T-helper 1 cell (primary cell): ENCODE measurements at places on chromosomes 2 and 18.

- no peak for DNase-seq
Observed at GRCh38 chr18:70310560-70311320, 21.9 kb downstream of the SOCS6 start.

DNA sequence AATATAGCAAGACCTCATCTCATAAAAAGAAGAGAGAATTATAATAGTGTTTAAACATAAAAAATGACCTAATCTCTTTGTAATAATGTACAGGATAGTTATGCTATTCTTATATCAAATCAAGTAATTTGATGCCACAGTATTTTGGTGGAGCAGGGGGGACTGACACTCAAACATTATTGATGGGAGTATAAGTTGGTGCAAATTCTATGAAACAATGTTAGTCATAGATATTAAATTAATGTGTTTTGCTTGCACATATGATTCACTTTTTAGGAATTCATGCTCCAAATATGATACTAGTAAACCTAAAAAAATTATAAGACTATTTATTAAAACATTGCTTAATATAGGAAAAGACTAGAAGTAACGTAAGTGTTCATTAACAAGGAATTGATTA lies 256.1 kb upstream of the SYT4 start:
- DNase-seq, result no peak

- DNase-seq, result no peak
Observed at GRCh38 chr2:217794133-217794986, 208.4 kb downstream of the TNS1 start.

DNA sequence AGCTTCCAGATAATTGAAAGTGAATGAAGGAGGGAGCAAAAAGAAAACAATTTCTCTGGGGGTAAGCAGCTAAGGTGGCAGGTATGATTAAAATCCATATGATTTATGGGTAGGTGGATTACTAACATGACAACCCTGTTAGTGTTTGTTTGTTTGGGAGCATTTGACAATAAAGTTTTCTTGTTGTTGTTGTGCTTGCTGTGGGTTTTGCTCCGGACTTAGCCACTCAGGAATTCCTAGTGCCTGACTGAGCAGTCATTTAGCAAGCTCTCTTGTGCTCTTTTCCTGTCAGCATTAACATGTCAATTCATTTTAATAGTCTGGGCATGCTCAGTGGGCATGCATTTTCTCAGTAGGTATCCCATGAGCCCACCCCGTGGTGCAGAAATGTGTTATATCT lies 674.8 kb upstream of the ZEB2 start:
- no peak for DNase-seq

DNA sequence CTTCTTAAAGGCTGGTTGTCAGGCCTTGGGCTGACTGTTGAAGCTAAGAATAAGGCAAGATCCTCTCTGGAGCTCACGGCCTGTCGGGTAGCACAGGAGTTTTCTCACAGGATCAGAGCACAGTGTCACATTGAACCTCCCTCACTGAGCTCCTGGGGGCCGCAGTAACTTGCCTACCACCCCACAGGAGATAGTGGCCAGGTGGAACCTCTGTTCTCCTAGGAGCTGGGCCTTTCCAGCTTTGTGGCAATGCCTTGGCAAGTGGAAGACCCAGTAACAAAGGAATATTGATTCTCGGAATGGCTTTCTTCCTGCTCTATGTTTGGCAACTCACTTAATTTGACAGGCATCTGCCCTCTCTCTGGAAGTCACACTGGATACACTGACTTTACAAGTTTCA lies 1.2 kb upstream of the ALK start:
- DNase-seq, result no peak

GRCh38 chr2:120763931-120764330 lies 28.3 kb downstream of the GLI2 start:
- DNase-seq, result no peak

DNA sequence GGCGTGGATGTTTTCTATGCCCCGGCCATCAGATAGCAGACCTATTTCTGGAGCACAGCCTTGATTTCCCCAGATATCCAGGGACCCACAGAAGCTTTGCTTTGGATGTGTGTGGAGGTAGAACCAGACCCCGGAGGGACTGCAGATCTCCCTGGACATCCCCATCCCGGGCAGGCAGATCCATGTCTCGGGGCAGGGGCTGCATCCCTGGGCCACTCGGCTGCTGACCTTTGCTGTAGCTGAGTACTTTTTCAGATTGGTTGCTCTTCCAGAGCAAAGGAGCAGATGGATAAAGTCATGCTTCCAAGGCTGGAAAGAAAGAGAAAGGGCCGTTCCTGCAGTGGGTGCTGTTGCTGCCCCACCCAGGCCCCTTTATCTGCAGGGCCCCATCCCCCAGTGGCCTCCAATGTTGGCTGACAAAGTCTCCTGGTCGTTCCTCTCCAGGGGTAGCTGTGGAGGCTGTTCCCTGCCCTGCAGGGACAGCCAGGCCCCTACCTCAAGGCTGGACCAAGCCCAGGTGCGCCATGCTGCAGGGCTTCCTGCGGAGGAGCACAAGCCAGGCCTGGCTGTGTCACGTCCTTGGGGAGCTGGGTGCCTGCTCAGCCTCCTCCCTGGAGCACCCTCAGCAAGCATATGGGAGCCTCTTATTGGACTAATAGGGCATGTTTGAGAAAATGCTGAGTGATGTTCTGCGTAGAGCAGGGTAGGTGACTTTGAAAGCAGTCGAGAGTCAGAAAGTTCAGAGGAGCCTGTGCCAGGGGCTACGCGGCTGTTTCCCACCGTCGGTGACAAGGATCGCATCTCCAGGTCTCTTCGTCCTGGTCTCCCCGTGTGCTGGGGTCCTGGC lies 68.4 kb downstream of the TPO start:
- DNase-seq, result no peak

GRCh38 chr2:17752892-17753802 lies 463 bp downstream of the SMC6 start:
- DNase-seq, result no peak

DNA sequence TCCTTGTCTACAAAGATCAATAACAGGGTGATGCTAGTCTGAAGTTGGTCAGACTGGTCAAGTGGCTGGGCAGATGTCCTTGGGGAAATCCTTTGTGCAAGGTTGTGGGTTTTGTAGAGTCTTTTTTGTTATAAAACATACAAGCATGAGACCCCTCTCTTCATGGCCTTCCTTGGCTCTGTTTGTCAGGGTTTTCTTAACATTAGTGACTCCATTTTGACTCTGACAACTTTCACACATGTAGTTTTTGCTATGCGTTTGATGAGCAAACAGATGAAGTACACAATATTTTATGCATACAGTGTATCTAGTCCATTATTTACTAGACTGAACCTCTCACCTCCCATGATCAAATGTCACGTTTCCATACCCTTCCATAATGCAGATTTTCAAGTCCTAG lies 151.2 kb upstream of the KLF7 start:
- no peak for DNase-seq

- DNase-seq, result no peak
Observed at GRCh38 chr2:37621199-37621598, 50.2 kb downstream of the CDC42EP3 start.

DNA sequence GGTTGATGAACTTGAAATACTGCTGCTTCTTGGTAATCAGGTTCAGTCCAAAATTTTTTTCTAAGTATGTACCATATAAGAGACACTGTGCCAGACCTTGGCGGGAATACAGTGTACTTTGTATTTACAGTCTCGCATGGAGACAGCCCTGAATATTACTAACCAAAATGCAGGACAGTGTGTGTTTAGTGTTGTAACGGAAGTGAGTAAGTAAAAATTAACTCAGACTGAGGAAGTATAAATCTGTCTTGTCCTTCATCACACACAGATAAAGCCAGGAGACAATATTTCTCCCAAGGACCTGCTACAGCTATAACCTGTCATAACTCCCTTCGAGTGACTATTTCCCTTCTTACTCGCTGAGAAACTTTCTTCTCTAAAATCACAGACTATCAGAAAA lies 76.9 kb downstream of the ACTR3 start:
- no peak for DNase-seq

DNA sequence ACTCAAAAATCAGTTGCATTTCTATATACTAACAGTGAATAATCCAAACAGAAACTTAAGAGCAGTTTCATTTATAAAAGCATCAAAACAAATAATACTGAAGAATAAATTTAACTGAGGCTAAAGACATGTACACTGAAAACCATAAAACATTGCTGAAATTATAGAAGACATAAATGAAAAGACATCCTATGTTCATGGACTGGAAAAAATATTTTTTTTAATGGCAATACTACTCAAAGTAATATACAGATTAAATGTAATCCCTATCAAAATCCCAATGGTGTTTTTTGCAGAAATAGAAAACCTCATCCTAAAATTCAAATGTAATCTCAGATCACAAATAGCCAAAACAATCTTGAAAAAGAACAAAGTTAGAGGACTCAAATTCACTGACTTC lies 28.6 kb downstream of the ROCK1 start:
- no peak for DNase-seq

- no peak for DNase-seq
Observed at GRCh38 chr2:19231625-19232024, 126.8 kb downstream of the OSR1 start.

DNA sequence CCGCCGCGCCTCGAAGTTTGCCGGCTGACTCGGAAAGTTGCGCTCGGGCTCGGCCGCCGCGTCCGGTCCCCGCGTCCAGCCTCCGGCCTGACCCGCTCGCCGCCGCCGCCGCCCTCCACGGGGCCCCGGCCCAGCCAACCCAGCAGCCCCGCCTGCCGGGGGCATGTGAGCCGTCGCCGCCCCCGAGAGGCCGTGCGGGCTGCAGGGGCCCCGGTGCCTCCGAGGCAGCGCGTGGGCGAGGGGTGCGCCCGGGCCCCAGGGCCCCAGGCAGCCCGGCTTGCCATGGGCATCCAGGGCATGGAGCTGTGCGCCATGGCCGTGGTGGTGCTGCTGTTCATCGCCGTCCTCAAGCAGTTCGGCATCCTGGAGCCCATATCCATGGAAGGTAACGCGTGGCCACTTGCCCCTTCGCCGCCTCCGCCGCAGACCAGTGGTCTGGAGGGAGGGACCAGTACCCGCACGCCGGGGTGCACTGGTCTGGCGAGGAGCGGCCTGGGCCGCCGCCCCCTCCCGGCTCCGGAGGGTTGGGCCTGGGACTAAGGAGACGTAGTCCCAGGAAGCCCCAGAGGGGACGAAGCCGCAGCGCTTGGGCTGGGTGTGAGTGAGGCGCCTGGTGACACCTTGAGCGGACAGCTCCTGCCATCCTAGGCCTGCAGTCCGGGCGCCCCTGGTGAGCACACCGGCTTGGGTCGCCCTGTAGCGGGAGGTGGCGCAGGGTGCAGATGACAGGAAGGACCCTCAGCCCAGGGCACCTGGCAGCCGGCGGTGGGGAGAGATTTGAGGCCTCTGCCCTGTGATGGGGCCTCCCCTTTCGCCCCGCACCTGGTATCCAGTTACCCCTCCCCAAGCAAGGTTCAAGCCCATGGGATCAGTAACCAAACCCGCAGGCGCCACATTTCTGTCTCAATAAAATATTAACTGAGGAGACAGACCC lies 49.9 kb downstream of the KCNIP3 start:
- no peak for DNase-seq

DNA sequence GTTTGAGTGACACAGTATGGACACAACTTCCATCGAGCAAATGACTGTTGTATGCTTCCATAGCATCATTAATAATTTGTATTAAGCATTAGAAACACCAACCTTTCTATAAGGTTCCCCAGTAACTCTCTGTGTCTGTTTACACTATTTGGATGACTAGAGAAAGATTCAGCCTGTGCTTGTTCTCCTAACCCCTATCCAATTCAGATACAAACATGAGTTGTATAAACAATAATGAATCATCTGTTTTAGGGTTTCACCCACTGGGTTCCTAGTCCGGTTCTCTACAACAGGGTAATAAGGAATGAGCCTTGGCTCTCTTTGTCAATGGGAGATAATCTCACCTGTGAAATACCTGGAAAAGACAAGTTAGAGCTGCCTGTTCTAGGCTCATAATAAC lies 894.1 kb upstream of the PIK3C3 start:
- no peak for DNase-seq

- DNase-seq, result no peak
Observed at GRCh38 chr2:23954325-23955014, 14.2 kb downstream of the UBXN2A start.

- DNase-seq, result no peak
Observed at GRCh38 chr2:99899058-99899855, 243.1 kb downstream of the AFF3 start.

- DNase-seq, result peak; percentile 77
Observed at GRCh38 chr2:160394153-160394552, 99.5 kb downstream of the RBMS1 start.

GRCh38 chr2:1977655-1978054 lies 233.3 kb upstream of the PXDN start:
- DNase-seq, result no peak

DNA sequence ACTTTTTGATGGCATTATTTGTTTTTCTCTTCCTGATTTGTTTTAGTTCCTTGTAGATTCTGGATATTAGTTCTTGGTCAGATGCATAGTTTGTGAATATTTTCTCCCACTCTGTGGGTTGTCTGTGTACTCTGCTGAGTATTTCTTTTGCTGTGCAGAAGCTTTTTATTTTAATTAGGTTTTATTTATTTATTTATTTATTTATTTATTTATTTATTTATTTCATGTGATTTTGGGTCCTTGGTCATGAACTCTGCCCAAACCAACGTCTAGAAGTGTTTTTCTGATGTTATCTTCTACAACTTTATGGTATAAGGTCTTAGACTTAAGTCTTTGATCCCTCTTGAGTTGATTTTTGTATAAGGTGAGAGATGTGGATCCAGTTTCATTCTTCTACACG lies 292.2 kb downstream of the CDH7 start:
- DNase-seq, result no peak

- DNase-seq, result no peak
Observed at GRCh38 chr2:42077343-42077742, 29.5 kb downstream of the PKDCC start.

GRCh38 chr2:168607992-168608391 lies 151.9 kb downstream of the CERS6 start:
- no peak for DNase-seq

GRCh38 chr2:34997779-34998178 lies 1357.8 kb upstream of the CRIM1 start:
- no peak for DNase-seq

GRCh38 chr2:166000401-166000800 lies 46.8 kb upstream of the TTC21B start:
- DNase-seq, result no peak

DNA sequence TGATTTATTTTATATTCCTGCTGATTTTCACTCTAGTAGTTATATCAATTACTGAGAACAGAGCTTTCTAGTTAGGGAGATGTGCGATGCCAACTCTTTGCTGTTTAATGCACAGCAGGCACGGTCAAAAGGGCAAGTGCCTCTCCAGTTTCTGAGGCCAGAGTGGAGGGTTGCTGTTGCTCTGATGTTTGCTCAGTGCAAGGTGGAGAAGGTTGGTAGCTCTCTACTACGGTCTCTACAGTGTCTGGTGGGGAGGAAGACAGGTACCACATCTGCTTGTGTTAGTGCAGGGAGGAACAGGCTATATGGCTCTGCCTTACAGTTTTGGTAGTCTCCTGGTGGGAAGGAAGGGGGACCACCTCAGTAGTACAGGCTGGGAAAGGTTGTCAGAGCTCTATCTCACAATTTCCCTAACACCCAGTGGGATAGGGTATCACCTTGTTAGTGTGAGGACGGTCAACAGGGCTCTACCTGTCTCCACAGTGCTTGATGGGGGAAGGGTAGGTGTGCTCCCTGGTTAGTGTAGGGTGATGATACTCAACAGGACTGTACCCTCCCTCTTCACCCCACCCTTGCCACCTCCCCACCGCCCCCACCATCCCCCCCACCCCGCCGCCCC lies 85.9 kb downstream of the FANCL start:
- DNase-seq, result no peak

GRCh38 chr2:54377451-54377850 lies 78.7 kb upstream of the SPTBN1 start:
- DNase-seq, result no peak

GRCh38 chr2:50658883-50659282 lies 373.0 kb downstream of the NRXN1 start:
- no peak for DNase-seq

- no peak for DNase-seq
Observed at GRCh38 chr2:176405477-176405876, 136.2 kb downstream of the MTX2 start.
